ENCODE measurements at places on chromosomes 5 and 9. TPM values are rescaled to one million over a fixed set of nuclear protein-coding genes. Genes with fewer than 3 reads are reported as not detected.

DBN1 gene
- total RNA-seq, result 21.6 TPM

CRHBP gene
- total RNA-seq, result not detected

TEX48 gene
- 0.42 TPM for total RNA-seq

TUSC1 gene
- 0.53 TPM for total RNA-seq

IFNB1 gene
- total RNA-seq, result not detected

NR2F1 gene
- total RNA-seq, result 0.21 TPM

ANKRD55 gene
- 0.22 TPM for total RNA-seq

TERT gene
- total RNA-seq, result 16.7 TPM

GALNT12 gene
- total RNA-seq, result 3.7 TPM

AQP3 gene
- total RNA-seq, result 5.5 TPM

CEP72 gene
- 19.7 TPM for total RNA-seq

SLIT3 gene
- total RNA-seq, result 0.03 TPM

IL6ST gene
- 79.1 TPM for total RNA-seq

DDX4 gene
- total RNA-seq, result 0.79 TPM

SLC46A2 gene
- total RNA-seq, result not detected

EIF4EBP3 gene
- 9.4 TPM for total RNA-seq

GRCh38 chr5:126234563-126235195 is 188.5 kb upstream of the GRAMD2B start:
- no peak for DNase-seq

GRCh38 chr9:95157481-95158151 is 159.9 kb downstream of the FANCC start:
- DNase-seq, result no peak

GRCh38 chr5:145531038-145531734 is 304.0 kb downstream of the PRELID2 start:
- DNase-seq, result no peak

DNA sequence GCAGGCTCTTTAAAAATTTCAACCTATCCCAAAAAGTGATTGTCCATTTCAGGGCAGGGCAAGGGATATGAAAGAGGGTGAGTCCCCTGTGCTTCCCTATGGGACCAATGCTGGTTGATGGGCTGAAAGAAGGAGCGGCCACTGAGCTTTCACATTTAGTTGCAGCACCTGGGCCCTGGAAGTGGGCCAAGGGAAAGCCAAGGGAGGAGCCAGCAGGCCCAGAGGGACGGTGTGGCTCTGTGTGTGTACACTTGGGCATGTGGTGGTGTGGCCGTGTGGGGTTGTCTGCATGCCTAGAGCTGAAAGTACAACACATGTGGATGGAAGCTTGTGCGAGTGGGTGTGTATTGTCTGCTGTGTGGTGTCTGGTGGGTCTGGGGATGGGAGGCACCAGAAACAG is 14.0 kb upstream of the PSMD5 start:
- DNase-seq, result no peak

- DNase-seq, result no peak
Observed at GRCh38 chr9:101509572-101509971, 24.1 kb upstream of the RNF20 start.

GRCh38 chr9:109052416-109052815 is 39.1 kb upstream of the CTNNAL1 start:
- no peak for DNase-seq

- no peak for DNase-seq
Observed at GRCh38 chr9:104746798-104747197, 685 bp upstream of the NIPSNAP3A start.

- DNase-seq, result no peak
Observed at GRCh38 chr9:135563039-135563476, 1.5 kb downstream of the PAEP start.

GRCh38 chr9:74951725-74952151 is 974 bp downstream of the C9orf40 start:
- peak; percentile 33 for DNase-seq

DNA sequence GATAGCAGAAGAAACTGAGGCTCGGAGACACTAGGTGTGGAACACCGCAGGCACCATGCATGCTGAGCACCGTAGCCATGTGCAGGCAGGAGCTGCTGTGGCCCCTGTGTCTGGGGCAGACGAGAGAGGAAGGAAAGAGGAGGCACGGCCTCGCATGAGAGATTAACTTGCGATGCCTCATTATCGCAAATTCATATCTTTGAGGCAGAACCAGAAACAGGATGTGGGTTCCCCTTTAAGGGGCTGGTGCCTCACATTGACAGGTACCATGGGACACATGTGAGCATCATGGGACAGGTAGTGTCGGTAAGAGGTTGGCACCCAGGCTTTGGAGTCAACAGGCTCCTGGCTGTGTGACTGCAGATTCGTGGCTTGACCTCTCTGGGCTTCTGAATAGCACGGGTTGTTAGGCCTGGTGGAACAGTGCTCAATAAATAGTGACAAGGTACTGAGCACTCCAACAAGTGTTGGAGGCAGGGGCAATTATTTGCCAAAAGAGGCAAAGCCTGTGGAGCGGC is 40.8 kb downstream of the NAIF1 start:
- peak; percentile 65 for DNase-seq

- peak; percentile 18 for DNase-seq
Observed at GRCh38 chr9:135926402-135927194, 19.3 kb upstream of the CAMSAP1 start.

DNA sequence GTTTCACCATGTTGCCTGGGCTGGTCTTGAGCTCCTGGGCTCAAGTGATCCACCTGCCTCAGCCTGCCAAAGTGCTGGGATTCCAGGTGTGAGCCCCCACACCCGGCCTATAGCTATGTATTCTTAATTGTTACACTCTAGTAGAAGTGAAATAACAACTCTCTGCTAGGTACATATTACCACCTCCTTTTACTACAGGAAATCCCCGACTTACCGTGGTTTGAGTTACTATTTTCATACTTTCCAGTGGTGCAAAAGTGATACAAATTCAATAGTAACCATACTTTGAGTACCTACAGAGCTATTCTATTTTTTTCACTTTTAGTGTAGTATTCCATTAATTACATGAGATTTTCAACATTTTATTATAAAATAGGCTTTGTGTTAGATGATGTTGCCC is 719 bp downstream of the ARL14EPL start:
- no peak for DNase-seq

GRCh38 chr9:4117835-4118610 is 181.8 kb downstream of the GLIS3 start:
- DNase-seq, result peak; percentile 30

DNA sequence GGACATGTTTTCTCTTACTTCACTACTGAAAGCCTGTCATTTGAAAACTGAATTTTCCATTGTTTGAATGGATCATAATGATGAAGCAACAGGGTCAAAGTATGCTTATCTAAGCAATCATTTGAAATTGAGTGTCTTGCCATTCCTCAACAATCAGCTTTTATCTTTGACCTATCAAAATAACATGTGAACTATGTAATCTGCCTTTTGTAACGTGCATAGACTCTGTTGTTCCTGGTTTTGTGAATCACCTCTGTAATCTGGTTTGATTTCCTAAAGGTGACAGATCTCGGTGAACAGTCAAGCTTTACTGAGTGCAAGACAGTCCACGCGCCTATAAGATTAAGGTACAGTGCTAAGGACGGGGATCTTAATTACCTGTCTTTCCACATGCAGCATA is 3.3 kb downstream of the MEF2C start:
- no peak for DNase-seq

DNA sequence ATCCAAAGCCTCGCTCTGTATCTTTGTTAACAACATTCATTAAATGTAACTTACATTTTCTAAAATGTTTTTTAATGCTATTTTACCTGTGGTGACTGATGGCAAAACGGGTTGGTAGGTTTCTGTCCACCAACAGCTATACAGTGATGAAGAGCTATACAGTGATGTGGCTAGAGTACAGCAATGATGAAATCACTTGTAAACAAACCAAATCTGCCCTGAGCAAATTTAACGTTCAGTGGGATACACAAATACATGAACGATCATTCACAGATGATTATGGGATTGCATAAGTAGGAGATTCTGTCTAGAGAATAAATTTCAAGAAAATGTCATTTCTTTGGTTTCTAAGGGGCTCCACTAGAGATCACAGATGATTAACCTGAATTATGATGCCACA is 132.7 kb downstream of the MPDZ start:
- no peak for DNase-seq

DNA sequence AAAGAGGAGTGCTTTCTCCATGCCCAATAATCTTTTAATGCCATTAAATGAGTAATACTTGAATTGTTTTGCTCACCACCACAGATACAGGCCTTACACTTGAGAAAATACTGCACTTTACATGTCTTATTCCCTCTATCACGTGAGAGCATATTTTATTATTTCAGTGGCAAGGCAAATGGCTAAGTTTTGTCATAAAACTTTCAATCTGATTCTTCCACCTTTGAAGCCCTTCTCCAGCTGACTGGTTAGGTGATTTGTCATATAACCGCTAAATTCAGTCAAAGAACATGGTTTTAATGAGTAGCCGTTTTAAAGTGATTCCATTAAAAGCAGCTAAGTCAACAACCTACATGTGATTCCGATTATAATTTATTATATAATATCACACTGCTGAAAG is 43.8 kb downstream of the FAT2 start:
- no peak for DNase-seq

- DNase-seq, result no peak
Observed at GRCh38 chr9:70802206-70802605, 319.2 kb downstream of the TRPM3 start.

DNA sequence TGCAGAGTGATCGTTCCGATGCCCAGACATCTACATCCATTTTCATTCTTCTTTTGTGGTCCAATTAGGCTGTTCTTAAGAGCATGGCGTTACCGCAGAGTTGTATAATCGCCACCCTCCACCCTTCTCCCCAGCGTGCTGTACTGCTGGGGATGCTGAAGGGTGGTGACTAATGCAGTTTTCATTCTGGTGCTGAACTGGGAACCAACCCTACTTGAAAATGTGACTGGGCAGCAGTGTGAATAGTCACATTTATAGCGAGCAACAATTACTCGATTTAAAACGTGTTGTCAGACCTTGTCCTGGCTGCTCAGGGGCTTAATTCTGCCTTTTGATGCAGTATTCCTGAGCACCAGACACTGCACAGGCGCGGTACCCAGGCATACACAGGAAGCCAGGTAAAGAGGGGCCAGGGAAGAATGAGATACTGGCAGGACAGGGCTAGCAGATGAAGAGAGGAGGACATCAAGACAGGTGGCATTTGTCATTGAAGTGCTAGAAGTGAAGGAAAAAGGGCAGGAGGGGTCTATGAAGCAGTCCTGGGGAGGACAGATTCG is 719 bp upstream of the ISCA1 start:
- DNase-seq, result no peak

DNA sequence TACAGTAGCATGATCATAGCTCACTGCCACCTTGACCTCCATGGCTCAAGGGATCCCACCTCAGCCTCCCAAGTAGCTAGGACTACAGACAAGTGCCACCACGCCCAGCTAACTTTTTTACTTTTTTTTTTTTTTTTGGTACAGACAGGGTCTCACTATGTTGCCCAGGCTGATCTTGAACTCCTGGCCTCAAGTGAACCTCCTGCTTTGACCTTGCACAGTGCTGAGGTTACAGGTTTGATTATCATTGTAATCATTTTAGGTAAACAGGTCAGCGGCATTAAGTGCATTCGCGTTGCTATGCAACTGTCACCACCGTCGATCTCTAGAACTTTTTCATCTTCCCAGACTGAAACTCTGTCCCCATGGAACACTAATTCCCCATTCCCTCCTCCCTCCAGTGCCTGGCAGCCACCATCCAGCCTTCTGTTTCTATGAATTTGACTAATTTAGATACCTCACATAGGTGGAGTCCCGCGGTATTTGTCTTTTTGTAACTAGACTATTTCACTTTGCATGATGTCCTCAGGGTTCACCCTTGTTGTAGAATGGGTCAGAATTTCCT is 5.8 kb upstream of the CARD19 start:
- no peak for DNase-seq

DNA sequence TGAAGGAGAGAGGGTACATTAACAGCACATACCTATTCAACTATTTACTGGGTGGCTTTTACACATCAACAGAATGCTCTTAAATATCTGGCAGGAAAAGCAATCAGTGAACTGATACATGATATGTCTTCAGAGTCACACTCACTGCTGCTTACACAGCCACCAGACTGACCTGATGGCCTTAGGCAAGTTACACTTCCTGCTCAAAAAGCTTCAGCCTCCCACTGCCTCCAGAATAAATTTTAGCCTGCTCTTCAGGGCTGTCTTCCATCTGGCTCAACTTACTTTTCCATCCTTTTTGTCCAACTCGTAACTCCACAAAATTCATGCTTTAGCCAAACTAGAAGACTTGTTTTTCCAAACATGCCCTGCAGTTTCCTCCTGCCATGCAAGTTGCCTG is 10.7 kb downstream of the LOX start:
- DNase-seq, result no peak

DNA sequence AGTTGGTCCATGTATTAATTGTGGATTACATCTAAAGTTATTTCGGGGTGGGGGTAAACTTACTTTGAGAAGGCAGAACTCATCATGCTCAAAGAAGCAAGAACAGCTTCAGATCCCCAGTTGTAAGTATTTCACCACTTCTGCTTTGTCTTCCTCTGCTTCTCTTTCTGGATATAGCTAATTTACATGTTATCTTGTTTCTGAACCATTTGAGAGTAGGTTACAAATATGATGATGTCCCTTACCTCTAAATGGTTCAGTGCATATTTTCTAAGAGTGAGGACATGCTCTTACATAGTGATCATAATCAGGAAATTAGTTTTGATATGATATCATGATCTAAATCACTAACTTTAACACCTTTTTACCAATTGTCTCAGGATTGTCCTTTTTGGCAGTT is 11.9 kb downstream of the TRIO start:
- no peak for DNase-seq

- DNase-seq, result no peak
Observed at GRCh38 chr9:89453452-89453851, 44.5 kb downstream of the SEMA4D start.

DNA sequence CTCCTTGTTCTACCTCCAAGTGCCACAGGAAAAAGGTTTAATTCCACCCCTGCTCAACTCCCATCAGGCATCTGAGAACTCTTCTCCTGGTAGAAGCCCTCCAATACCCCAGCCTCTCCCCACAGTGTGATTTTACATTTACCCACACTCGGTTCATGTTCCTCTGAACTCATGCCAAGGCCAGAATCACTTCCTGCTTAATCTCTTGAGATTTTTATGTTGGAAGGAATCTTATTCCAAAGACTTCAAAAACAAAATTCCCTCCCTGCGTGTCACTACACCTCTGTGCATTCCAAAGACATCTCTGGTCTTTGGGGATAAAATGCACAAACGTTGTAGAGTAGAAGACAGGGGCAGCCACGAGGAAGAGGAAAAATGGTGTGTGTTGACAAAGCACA is 186.8 kb downstream of the ACTL7B start:
- DNase-seq, result no peak
